ENCODE measurements at places on chromosomes 12 and 14. TPM values are rescaled to one million over a fixed set of nuclear protein-coding genes. Genes with fewer than 3 reads are reported as not detected.

The MYF6 gene
- total RNA-seq, result not detected

The RNASE4 gene
- total RNA-seq, result 65.2 TPM

The MIPOL1 gene
- 10.6 TPM for total RNA-seq

The CD69 gene
- total RNA-seq, result 0.47 TPM

The KRT79 gene
- not detected for total RNA-seq

The CAPZA3 gene
- not detected for total RNA-seq

The MYBPC1 gene
- total RNA-seq, result not detected

The KRT3 gene
- total RNA-seq, result not detected

The STYX gene
- total RNA-seq, result 19.3 TPM

The INHBE gene
- not detected for total RNA-seq
